Motor neuron (in vitro differentiated cells): ENCODE measurements at places on chromosomes 5 and 9. TPM values are rescaled to one million over a fixed set of nuclear protein-coding genes. Genes with fewer than 3 reads are reported as not detected.

Gene KIAA1958
- total RNA-seq = 22.0 and 26.3 TPM in 2 replicates

- no peak for ATAC-seq
These were observed 225.8 kb downstream of the MEF2C start for GRCh38 chr5:88657136-88657535.

DNA sequence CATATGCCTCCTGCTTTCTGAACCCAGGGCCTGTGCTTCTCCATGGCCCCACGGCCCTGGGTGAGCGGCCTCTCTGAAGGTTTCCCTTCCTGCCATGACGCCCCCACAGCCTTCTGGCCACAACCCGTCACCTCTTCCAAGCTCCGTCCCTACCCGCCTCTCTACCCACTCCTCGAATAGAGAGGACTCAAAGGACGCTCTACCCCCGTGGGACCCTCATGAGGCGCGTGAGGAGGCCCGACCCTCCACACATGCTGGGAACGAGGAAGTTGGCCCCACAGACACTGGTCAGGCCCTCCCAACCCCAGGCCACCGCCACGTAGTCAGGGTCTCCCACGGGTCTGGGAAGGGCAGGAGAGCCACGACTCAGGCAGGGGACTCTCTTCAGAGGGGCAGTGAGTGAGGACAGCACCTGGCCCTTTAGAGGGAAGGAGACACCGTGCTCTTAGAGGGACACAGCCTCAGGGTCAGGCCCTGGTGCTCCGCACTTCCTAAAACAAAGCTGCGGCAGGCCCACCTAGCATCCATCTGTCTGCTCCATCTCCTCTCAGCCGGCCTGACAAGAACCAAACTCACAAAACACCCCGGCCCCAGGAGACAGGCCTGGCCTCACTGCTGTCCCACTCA, 5.3 kb downstream of the BRD3 start:
- no peak for ATAC-seq

DNA sequence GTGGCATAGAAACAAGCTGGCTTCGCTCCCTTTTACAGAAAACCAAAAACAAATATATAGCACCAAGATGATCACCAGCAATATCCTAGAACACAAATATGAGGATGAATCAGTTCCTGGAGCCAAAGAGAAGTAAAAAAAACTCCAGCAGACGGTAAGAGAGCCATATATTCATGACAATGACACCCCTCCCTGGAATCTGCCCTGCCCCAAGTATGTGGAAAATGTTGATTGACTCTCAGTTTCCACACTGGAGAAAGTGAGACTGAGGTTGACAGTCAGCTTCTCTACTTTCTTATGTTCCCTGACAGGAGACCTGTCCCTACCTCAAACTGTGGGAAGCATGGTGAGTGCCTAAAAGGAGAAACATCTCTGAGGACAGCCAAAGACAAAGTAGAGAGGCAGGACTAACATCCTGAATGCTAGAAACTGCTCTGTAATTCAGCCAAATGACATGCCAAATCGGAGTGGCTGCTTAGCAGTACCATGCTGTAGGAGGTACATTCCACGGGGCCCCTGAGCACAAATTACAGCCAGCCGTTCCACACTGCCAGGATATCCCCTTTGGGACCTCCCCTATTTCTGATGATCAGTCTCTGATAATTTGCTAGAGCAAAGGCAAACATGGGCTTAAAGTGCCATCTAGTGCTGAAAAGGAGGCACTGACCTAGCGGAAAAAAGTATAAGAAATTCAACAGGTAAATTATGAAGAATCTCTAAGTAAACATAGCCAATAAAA, 424.0 kb upstream of the RGMB start:
- peak; percentile 73 for ATAC-seq

GRCh38 chr9:80874276-80874675, 815.1 kb downstream of the TLE1 start:
- ATAC-seq = no peak

Gene MORN5
- 1.2 TPM in 1 of 2 replicates, not detected in the other for total RNA-seq

DNA sequence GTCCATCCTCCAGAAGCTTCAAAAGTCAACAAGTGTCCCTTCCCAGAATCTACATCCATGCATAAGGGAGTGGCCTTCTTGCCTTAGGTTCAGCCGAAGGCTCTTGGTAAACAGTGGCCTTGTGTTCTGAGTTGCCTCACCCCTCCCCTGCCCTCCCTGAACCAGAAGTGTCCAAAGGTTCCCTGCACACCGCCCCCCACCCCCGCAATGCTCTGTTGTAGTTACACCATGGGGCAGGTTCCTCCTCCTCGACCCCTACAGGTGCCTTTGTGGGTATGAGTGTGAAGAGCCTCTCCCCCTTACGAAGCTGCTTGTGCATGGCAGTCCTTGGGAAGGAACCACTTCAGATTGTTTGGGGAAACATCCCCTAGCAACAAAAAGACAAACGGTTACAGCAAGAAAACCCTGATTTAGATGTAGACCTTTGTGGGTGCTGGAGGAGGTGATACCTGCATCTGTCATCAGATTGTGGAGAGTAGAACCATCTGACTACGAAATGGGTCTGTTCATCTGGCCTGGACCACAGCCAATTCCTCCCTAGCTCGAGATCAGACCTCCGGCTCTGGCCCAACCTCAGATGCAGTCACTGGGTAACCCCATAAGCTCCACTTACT, 7.1 kb downstream of the SPACA9 start:
- no peak for ATAC-seq

Gene BTNL8
- total RNA-seq = 0.81 and 1.4 TPM in 2 replicates

DNA sequence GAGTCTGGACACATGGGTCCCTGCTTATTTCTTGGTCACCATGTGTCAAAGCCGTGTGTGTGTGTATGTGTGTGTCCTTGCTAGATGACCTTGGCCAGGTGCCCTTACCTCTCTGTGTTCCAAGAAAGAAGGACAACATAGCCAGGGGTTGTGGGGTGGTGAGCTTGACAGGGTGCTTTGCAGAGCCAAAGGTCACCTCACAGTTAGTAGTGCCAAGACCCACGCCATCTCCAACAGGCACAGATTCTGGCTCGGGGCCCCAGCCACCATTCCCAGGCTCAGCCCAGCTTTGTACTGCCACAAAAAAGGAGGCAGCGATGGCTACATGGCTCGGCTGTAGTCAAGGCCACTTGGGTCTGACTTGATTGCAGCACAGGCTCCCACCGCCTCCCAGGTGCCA, 39.5 kb downstream of the CXXC5 start:
- ATAC-seq = no peak

Gene PNPLA7
- total RNA-seq = 0.41 and 1.2 TPM in 2 replicates

Gene FBLL1
- total RNA-seq = 36.4 and 39.6 TPM in 2 replicates

DNA sequence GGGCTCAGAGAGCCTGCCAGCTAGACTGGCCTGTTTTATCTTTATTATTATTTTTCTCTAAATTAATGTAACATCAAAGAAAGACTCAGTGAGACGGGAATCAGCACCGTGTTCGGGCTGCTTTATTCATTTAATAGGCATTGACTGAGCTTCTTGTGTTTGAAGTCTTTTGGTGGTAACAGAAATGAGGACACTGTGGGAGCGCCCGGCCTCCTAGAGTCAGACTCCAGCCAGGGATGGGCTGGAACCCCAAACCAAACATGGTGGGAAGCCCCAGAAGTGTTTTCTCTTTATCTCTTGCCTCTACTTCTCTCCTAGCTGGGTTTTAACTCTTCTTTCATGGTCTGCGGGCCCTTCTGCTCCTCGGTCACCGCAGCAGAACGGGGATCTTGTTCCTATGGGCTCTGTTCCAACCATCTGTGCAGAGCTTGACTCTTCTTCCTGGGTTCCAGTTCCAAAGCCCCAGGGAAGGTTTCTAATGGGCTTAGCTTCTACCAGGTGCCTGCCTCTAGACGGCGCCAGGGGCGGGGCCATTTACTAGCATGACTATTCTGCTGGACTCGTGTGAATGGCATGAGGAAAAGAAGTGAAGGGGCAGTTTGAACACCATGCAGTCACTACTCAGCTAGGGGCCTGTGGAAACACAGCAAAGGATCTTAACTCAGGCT, 123.8 kb downstream of the FGF18 start:
- no peak for ATAC-seq
